ENCODE measurements at places on chromosomes 2 and 18. TPM values are rescaled to one million over a fixed set of nuclear protein-coding genes. Genes with fewer than 3 reads are reported as not detected.
A peak's percentile ranks its signal among the peaks of the same experiment; 100 is the strongest.

Gene REL
- total RNA-seq = 7.8 TPM

Gene PTH2R
- total RNA-seq = not detected

Gene CERS6
- 20.2 TPM for total RNA-seq

DNA sequence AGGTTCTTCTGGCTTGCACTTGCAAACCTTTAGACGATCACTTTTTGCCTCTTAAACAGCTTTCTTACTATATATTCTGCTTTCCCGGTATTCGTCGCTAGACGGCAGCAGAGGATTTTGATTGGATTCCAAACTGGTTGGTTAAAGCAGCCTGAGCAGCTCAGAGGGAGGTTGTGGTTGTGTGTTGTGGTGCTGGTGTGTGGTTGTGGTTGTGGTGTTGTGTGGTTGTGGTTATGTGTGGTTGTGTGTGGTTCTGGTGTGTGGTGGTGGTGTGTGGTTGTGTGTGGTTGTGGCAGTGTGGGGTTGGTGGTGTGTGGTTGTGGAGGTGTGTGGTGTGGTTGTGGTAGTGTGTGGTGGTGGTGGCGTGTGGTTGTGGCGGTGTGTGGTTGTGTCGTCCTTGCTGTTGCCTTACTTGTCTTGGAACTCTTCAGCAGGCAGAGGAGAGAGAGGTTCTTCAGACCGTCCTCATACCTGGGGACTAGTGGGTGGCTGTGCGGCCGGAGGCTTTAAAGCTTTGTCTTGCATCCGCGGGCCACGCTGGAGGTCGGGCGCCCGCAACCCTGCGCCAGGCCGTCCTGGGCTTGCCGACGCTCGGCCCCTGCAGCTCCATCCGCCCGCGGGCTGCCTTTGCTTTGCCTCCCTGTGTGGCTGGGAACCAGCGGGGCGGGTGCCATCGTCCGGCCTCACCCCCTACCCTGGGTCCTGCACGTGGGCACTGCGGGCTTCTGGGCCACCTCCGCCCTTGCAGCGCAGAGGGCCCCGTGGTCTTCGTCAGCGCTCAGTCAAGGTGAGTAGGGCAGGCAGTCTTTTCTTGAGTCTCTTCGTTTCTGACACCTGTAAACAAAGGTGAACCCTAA lies 190.8 kb downstream of the ARHGAP28 start:
- peak; percentile 85 for DNase-seq

DNA sequence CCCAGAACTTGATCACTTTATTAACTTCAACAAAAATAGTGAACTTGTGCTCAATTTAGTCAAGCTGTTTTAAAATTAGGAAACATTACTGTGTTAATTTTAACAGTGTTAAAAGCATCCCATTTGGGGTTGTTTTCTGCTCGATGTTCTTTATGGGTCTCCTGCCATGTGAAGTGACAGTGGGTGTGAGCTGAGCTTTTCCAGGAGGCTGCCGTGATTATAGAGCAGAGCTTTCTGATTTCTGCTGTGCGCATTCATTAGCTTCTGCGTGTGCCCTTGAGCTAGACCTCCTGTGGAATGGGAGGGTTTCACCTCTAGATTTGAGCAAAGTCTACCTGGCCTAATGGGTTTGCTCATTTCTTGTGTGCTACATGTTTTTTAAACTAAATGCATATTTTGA lies 121.5 kb downstream of the WDSUB1 start:
- no peak for DNase-seq

Data from SK-MEL-5 (cell line).